Right atrium auricular region (tissue), 2 donors: ENCODE measurements at places on chromosomes 5 and 9. TPM values are rescaled to one million over a fixed set of nuclear protein-coding genes. Genes with fewer than 3 reads are reported as not detected.

CYSRT1 gene
- 0.85 TPM for total RNA-seq

C5orf34 gene
- 0.56 TPM for total RNA-seq

PSIP1 gene
- 21.7 TPM for total RNA-seq

FOXI1 gene
- total RNA-seq: not detected

PCDHB7 gene
- 1.4 TPM for total RNA-seq

CXCL14 gene
- 0.33 TPM for total RNA-seq

SV2C gene
- total RNA-seq: 0.04 TPM

SEMA6A gene
- total RNA-seq: 4.4 TPM

DNA sequence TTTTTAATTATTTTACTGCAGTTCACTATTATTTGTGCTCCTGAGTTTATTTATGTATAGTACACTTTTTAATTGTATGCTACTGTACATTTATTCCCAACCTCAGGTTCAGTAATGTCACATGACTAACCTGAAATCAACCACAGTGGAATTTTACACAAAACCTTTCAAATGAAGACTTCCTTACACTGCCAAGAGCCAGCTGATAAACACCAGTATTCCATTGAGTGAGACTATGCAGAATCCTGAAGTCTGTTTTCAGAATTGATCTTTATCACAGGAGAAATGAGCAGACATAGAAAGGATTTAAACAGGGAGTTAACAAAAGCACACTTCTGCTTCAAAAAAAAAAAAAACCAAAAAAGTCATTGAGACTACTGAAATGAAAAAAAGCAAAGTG lies 219.5 kb downstream of the PRR16 start:
- DNase-seq: no peak
- H3K36me3 ChIP-seq: no peaks in the 10 kb centered on the region
- no peaks in the 10 kb centered on the region for H3K27me3 ChIP-seq
- H3K4me1 ChIP-seq: no peaks in the 10 kb centered on the region

GRCh38 chr9:38039907-38040682 lies 28.9 kb downstream of the SHB start:
- DNase-seq: no peak
- H3K27me3 ChIP-seq: no peaks in the 10 kb centered on the region
- no peak overlapping the region for H3K4me3 ChIP-seq
- peak overlapping the region; percentile 79 for H3K27ac ChIP-seq

GRCh38 chr5:52867809-52868208 lies 80.1 kb downstream of the ITGA1 start:
- no peaks in the 10 kb centered on the region for H3K36me3 ChIP-seq
- H3K4me3 ChIP-seq: no peak overlapping the region
- DNase-seq: no peak
- no peak overlapping the region for H3K27ac ChIP-seq
- no peaks in the 10 kb centered on the region for H3K27me3 ChIP-seq
- H3K4me1 ChIP-seq: peaks cover 22% of the 10 kb centered on the region

GRCh38 chr5:102815540-102816332 lies 60.6 kb downstream of the PAM start:
- H3K4me1 ChIP-seq: peaks cover 38% of the 10 kb centered on the region
- H3K27ac ChIP-seq: no peak overlapping the region
- no peaks in the 10 kb centered on the region for H3K27me3 ChIP-seq

- H3K27ac ChIP-seq: no peak overlapping the region
- H3K36me3 ChIP-seq: no peaks in the 10 kb centered on the region
- H3K4me1 ChIP-seq: no peaks in the 10 kb centered on the region
- H3K27me3 ChIP-seq: no peaks in the 10 kb centered on the region
These were observed 1092.0 kb downstream of the MAT2B start for GRCh38 chr5:164597293-164597900.

- no peak overlapping the region for H3K4me3 ChIP-seq
- H3K27ac ChIP-seq: no peak overlapping the region
- DNase-seq: no peak
- no peaks in the 10 kb centered on the region for H3K36me3 ChIP-seq
- H3K27me3 ChIP-seq: no peaks in the 10 kb centered on the region
- no peaks in the 10 kb centered on the region for H3K4me1 ChIP-seq
These were observed 35.0 kb upstream of the RIC1 start for GRCh38 chr9:5593904-5594303.

- no peak overlapping the region for H3K4me3 ChIP-seq
- H3K36me3 ChIP-seq: no peaks in the 10 kb centered on the region
- H3K27ac ChIP-seq: peak overlapping the region; percentile 84
These were observed 23.9 kb upstream of the CDKN2AIPNL start for GRCh38 chr5:134435560-134435959.

DNA sequence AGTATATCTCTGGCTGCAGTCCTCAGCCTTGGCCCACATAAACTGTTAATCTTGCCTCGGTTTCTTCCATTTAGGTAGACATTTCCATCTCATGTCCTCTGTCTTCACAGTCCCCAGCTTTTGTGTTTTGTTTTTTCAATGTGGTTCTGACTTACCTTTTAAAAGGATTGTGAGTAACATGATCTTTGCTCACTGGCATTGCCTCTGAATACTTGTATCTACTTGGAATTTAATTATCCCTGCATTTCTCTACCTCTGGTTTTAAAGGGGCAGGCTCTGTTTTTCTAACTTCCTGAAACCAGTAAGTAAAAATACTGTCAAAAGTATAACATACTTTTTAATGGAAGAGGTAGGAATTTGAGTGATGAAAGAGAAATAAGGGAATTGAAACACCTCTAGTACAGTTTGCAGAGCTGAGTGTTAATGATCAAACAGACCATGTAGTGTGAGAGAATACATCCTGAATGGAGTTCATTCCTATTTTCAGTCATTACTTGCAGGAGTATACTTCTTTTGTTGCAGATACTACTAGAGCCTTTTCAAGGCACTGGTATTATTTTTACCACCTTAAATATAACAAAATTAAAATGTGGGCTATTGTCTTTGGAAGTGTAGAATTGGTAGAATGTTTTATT lies 62.6 kb downstream of the MTREX start:
- no peak overlapping the region for H3K4me3 ChIP-seq
- H3K4me1 ChIP-seq: no peaks in the 10 kb centered on the region
- peaks cover 34% of the 10 kb centered on the region for H3K36me3 ChIP-seq
- no peak overlapping the region for H3K27ac ChIP-seq

GRCh38 chr5:39505363-39505762 lies 80.6 kb upstream of the DAB2 start:
- H3K36me3 ChIP-seq: no peaks in the 10 kb centered on the region
- DNase-seq: no peak
- no peak overlapping the region for H3K4me3 ChIP-seq
- no peaks in the 10 kb centered on the region for H3K4me1 ChIP-seq
- no peak overlapping the region for H3K27ac ChIP-seq

DNA sequence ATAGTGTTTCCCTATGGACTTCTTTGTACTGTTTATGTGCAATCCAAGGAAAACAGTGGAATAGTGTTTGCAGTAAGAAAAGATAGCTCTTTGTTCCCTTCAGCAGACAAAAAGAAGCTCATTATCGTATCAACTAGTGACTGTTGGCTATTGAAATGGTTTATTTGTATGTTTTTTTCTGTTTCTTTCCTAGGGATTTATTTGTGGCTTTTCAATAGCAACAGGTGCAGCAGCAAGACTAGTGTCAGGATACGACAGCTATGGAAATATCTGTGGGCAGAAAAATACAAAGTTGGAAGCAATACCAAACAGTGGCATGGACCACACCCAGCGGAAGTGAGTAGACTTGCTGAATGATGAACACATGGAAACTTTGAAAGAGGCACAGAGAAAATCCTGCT lies 65.1 kb downstream of the SLC44A1 start:
- DNase-seq: no peak
- no peaks in the 10 kb centered on the region for H3K27me3 ChIP-seq

DNA sequence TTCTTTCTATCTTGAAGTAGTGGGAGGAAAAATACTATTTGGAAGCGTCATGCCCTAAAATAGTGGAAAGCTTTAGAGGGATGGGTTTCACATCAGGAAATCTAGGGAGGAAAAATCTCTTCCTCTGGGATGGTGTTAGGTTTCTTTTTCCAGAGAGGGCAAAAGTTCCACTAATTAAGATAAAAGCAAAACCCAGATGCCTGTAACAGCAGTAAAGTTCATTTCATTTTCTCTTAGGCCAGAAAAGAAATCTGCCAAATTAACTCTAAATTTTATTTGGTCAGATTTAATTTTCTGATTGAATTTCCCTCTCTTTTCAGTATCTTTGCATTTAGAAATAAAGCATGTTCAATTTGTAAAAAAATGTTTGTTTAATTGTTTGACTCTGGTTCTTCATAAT lies 88.8 kb downstream of the LURAP1L start:
- no peak overlapping the region for H3K4me3 ChIP-seq
- no peaks in the 10 kb centered on the region for H3K36me3 ChIP-seq
- no peak for DNase-seq
- no peak overlapping the region for H3K27ac ChIP-seq
- H3K4me1 ChIP-seq: no peaks in the 10 kb centered on the region

- DNase-seq: no peak
- no peaks in the 10 kb centered on the region for H3K27me3 ChIP-seq
- no peak overlapping the region for H3K27ac ChIP-seq
- H3K4me3 ChIP-seq: no peak overlapping the region
These were observed 6.6 kb upstream of the CYSTM1 start for GRCh38 chr5:140168371-140168770.

- no peak overlapping the region for H3K27ac ChIP-seq
- no peak overlapping the region for H3K4me3 ChIP-seq
- H3K36me3 ChIP-seq: no peaks in the 10 kb centered on the region
- no peak for DNase-seq
These were observed 94.5 kb downstream of the F2RL2 start for GRCh38 chr5:76528547-76529331.

DNA sequence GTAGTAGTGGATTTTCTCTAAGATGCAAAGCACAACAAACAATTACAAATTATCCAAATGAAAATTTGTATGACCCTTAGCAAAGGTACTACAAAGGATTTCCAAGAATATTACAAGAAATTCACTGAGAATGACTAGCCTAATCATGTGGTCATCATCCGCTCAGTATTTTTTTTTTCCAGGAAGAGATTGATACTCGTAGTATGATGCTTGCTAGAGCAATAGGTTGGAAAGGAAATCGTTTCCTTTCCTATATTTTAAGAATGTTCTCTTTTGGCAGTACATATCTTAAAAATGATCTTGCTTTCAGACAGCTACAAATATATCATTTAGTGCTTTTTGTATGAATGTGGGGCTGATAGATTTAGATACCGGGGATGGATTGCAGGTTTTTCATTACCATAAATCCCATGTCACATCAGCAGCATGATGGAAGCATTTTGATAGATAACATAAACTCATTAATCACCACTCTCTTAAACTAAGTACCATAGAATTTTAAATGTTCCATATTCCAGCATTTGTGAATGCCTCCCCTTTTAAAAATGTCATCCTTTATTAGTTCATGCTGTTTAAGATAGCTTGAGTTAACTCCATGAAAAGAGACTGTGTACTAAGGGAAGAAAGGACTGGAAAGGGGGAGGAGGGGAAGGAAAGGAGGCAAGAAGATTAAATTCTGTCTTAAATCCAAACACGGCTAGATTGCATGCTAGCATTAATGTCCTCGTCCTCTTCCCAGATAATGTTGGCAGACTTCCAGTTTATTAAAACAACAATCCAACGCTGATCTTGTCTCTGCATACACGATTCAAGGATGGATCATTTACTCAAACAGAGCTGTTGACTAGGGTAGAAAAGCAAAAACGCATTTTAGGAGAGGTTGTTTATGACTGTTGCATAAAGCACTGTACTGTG lies 311.7 kb upstream of the ZNF608 start:
- H3K4me3 ChIP-seq: no peak overlapping the region
- DNase-seq: no peak
- no peaks in the 10 kb centered on the region for H3K4me1 ChIP-seq
- no peaks in the 10 kb centered on the region for H3K27me3 ChIP-seq
- no peaks in the 10 kb centered on the region for H3K36me3 ChIP-seq

DNA sequence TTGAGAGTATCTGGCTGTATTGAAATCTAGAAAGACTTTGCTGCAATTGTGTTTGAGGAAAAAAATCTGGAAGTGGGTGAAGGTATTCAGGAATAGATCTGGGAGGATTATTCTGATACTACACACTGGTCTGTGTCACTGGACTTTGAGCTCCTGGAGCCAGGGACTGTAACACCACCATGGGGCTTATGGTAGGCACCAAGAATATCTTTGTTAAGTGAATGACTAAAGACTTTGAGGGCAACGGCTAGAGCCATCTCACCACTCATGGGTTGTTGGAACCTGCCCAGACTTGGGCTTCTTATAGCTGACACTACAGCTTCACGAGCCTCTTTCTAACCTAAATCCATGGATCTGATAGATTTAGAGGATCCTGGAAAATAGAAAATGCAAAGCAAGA lies 10.2 kb downstream of the NFX1 start:
- H3K36me3 ChIP-seq: peaks cover 87% of the 10 kb centered on the region
- H3K4me3 ChIP-seq: no peak overlapping the region
- peak overlapping the region; percentile 34 for H3K27ac ChIP-seq
- H3K27me3 ChIP-seq: no peaks in the 10 kb centered on the region
- no peak for DNase-seq
- H3K4me1 ChIP-seq: peaks cover 44% of the 10 kb centered on the region

- DNase-seq: no peak
- H3K4me3 ChIP-seq: no peak overlapping the region
- no peaks in the 10 kb centered on the region for H3K36me3 ChIP-seq
- no peak overlapping the region for H3K27ac ChIP-seq
These were observed 63.9 kb upstream of the TNFAIP8 start for GRCh38 chr5:119291877-119292276.

GRCh38 chr5:131389869-131390265 lies 126.0 kb downstream of the CDC42SE2 start:
- no peaks in the 10 kb centered on the region for H3K27me3 ChIP-seq
- no peaks in the 10 kb centered on the region for H3K4me1 ChIP-seq
- H3K4me3 ChIP-seq: no peak overlapping the region
- no peak for DNase-seq
- no peak overlapping the region for H3K27ac ChIP-seq

DNA sequence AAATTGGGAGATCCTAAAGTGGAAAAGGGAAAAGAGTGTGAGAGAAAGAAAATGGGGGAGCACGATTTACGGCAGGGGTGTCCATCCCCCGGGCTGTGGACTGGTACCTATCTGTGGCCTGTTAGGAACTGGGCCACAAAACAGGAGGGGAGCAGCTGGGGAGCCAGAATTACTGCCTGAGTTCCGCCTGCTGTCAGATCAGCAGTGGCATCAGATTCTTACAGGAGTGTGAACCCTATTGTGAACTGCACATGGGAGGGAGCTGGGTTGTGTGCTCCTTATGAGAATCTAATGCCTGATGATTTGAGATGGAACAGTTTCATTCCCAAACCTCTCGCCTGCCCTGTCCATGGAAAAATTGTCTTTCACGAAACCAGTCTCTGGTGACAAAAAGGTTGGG lies 108.3 kb upstream of the ADAMTSL1 start:
- H3K36me3 ChIP-seq: no peaks in the 10 kb centered on the region
- no peak for DNase-seq
- H3K4me3 ChIP-seq: no peak overlapping the region
- no peaks in the 10 kb centered on the region for H3K27me3 ChIP-seq
- H3K4me1 ChIP-seq: no peaks in the 10 kb centered on the region

- no peak overlapping the region for H3K27ac ChIP-seq
- no peak overlapping the region for H3K4me3 ChIP-seq
- H3K36me3 ChIP-seq: no peaks in the 10 kb centered on the region
- no peaks in the 10 kb centered on the region for H3K27me3 ChIP-seq
- no peak for DNase-seq
- H3K4me1 ChIP-seq: no peaks in the 10 kb centered on the region
These were observed 1369.8 kb upstream of the CDH9 start for GRCh38 chr5:28408186-28408585.

- no peak for DNase-seq
- no peaks in the 10 kb centered on the region for H3K4me1 ChIP-seq
- no peak overlapping the region for H3K4me3 ChIP-seq
These were observed 6.3 kb downstream of the RAPGEF1 start for GRCh38 chr9:131733541-131734061.
